ENCODE measurements at places on chromosomes 1 and 21. TPM values are rescaled to one million over a fixed set of nuclear protein-coding genes. Genes with fewer than 3 reads are reported as not detected.

The RXFP4 gene
- total RNA-seq = not detected

The CD164L2 gene
- total RNA-seq = not detected

The OR2T34 gene
- not detected for total RNA-seq

The RAVER2 gene
- 3.5 TPM for total RNA-seq

The SUSD4 gene
- total RNA-seq = 0.75 TPM

The NR5A2 gene
- total RNA-seq = 3.6 TPM

The TMPRSS2 gene
- 0.07 TPM for total RNA-seq

The SMIM11 gene
- 20.5 TPM for total RNA-seq

The AGO3 gene
- total RNA-seq = 4.5 TPM

The OR2T33 gene
- total RNA-seq = not detected

The SLC44A5 gene
- not detected for total RNA-seq

The QSOX1 gene
- total RNA-seq = 68.3 TPM

The IL22RA1 gene
- total RNA-seq = 7.3 TPM

The ETNK2 gene
- 8.1 TPM for total RNA-seq

The CLCA4 gene
- total RNA-seq = not detected

The CD5L gene
- not detected for total RNA-seq

The KRTAP13-1 gene
- total RNA-seq = not detected

The PEAR1 gene
- total RNA-seq = 12.1 TPM

The NES gene
- 1.3 TPM for total RNA-seq

The MAP3K21 gene
- 11.3 TPM for total RNA-seq

The CCDC190 gene
- total RNA-seq = not detected

The SPRR2A gene
- total RNA-seq = not detected

The OR2L8 gene
- total RNA-seq = not detected

The RHBG gene
- total RNA-seq = not detected

The VSIG8 gene
- not detected for total RNA-seq

The FNDC10 gene
- total RNA-seq = 8.7 TPM

All from A549 treated with ZK216348 at 1 μM for 4 hours (cell line).